Activated CD4-positive, CD25-positive, alpha-beta regulatory T cell (primary cell): ENCODE measurements at places on chromosomes 5 and 9.

DNA sequence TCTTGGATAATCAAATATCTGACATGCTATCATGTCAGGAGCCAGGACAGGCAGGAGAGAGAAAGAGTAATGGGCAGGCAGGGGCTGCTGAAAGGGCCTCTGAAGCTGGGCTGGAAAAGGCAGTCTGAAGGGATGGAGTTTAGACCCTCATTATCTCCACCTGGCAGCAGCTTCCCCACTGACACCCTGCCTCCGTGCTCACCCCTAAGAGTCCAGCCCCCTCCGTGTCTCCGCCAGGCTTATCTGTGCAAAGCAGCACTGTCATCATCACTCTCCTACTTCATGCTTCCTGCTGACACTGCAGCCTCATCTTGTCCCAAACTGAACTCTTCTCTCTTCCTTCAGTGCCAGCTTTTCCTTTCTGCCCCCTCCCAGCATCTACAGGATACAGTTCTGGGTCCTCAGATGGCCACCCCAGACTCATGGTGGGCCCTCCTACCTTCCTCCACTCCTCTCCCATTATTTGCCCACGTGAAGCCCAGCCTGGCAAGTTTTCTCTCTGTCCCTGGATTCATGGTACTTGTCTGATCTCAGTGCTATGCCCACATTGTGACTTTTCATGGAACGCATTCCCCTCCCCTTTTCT, 70.9 kb upstream of the KLF9 start:
- DNase-seq = no peak

GRCh38 chr5:61417851-61418250, 85.8 kb downstream of the ZSWIM6 start:
- DNase-seq = no peak

DNA sequence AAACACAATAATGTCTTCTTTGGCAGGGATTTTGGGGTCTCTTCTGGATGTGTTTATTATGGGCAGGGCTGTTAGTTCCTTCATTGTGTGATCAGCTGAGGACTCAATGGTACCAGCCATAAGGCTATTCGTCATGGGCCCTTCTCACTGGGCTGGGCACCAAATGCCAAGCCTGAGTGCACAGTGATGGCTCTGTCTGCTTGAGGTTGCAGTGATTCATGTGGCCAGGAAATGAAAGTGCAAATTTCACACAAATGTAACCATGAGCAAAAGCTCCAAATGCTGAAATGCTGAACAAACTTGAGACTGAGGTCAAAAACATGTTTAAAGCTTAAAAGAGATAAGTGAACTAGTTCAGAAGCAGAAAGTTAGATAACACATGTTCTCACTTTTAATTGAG, 191.0 kb downstream of the TARS1 start:
- DNase-seq = no peak

GRCh38 chr5:179834120-179834519, 13.4 kb downstream of the SQSTM1 start:
- no peak for DNase-seq

DNA sequence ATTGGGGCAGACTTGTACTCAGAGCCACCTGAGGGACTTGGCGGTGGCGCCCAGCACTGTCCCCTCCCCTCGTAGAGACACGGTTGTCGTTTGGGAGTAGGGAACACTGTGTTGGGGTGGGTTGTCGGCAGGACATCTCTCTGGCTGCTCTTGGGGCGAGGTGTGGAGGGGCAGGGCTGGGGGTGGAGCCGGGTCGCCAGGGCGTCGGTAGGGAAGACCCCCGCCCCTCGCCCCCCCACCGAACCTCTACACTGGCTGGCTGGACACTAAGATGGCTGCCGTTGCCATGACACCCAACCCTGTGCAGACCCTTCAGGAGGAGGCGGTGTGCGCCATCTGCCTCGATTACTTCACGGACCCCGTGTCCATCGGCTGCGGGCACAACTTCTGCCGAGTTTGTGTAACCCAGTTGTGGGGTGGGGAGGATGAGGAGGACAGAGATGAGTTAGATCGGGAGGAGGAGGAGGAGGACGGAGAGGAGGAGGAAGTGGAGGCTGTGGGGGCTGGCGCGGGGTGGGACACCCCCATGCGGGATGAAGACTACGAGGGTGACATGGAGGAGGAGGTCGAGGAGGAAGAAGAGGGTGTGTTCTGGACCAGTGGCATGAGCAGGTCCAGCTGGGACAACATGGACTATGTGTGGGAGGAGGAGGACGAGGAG, 778 bp downstream of the TRIM41 start:
- no peak for DNase-seq

GRCh38 chr9:1051584-1052275, 1.6 kb downstream of the DMRT2 start:
- no peak for DNase-seq

DNA sequence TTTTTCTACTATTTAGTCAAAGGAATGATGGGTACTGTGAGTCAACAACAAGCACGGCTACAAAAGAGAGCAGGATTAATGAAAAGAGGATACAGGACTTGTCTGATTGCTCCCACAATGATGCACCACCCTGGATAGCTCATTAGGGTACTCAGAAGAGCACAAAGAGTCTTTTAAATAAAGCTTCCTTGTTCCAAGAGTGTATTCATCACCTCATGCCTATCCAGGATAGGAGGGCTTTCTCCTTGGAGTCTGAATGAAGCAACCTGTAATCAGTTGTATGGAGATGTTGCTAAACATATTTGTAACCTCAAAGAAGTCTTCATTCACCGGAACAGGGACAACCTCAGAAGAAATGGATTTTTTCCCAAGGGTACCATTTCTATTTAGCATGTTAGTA, 219.5 kb upstream of the TMEM161B start:
- no peak for DNase-seq

DNA sequence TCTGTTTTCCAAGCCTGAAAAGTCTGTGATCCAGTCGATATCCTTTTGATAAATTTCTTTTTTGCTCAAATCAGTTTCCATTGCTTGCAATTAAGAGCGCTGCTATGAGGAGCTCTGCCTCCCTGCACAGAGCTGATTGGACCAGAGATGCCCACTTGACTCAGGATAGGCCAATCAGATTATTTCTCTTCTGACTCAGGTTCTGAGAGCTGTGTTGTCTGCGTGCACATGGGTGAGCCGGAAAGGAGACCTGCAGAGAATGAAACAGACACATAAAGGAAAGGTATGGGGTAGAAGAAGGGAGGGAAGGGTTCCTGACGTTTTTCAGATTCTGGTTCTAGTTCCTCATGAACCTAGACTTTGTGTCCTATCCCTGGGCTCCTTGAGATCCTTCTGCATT, 15.8 kb upstream of the FABP6 start:
- DNase-seq = no peak

DNA sequence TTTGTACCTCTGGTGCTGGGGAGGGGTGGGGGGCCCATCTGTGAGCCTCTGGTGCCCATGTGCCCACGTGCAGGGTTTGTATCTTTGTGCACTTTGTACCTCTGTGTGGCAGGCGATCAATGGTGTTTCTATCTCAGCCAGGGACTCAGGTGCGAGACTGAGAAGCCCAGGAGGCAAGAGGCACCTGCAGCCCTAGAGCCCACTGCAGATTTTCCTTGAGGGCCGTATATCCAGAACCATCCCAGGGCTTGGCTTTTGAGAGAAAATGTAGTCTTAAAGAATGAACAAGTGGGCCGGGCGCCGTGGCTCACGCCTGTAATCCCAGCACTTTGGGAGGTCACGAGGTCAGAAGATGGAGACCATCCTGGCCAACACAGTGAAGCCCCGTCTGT, 52.2 kb upstream of the KCNMB1 start:
- no peak for DNase-seq

- DNase-seq = no peak
Measured at GRCh38 chr9:86974421-86974820, 27.1 kb upstream of the GAS1 start.
